ENCODE measurements at places on chromosomes 4 and X. TPM values are rescaled to one million over a fixed set of nuclear protein-coding genes. Genes with fewer than 3 reads are reported as not detected.

EPGN gene
- not detected for total RNA-seq

FREM3 gene
- total RNA-seq, result not detected

OTUD6A gene
- total RNA-seq, result not detected

CXCL10 gene
- total RNA-seq, result not detected

SYTL4 gene
- total RNA-seq, result 0.25 TPM

CFAP99 gene
- total RNA-seq, result not detected

GSX2 gene
- total RNA-seq, result not detected

TLR6 gene
- not detected for total RNA-seq

CT83 gene
- not detected for total RNA-seq

SSX2B gene
- total RNA-seq, result not detected

PDZD4 gene
- 41.8 TPM for total RNA-seq

GABRE gene
- total RNA-seq, result not detected

SPATA4 gene
- total RNA-seq, result not detected

BCORL1 gene
- 14.7 TPM for total RNA-seq

TECRL gene
- total RNA-seq, result not detected

PRRG3 gene
- 2.0 TPM for total RNA-seq
